ENCODE measurements at places on chromosomes 2 and 18.

DNA sequence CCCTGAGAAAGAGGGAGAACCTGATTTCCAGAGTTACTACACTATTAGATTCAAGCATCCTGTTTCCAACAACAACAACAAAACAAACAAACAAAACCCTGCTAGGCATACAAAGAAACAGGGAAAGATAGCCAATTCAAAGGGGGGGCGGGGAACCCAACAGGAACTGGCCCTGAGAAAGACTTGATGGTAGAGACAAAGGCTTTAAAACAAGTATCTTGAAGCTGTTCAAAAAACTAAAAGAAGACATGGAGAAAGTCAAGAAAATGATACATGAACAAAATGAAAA lies 147.1 kb downstream of the THADA start:
- no peak for DNase-seq

DNA sequence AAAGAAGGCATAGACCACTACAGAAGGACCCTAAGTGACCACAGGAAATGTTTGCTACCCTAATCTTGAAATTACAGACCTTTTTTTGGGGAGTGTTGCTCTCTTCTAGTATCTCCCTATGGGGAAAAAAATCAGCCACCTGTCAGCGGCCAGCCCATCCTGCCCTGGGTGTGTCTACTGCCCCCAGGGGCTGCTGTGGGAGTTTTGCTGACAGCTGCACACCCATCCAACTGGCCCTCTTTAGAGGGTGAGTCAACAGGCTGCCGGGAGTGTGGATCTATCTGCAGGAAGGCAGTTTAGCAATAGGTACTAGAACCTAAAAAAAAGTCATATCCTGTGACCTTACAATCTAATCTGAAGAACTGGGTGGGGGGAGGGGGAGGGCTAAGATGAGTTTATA lies 796 bp upstream of the DYSF start:
- DNase-seq, result no peak

DNA sequence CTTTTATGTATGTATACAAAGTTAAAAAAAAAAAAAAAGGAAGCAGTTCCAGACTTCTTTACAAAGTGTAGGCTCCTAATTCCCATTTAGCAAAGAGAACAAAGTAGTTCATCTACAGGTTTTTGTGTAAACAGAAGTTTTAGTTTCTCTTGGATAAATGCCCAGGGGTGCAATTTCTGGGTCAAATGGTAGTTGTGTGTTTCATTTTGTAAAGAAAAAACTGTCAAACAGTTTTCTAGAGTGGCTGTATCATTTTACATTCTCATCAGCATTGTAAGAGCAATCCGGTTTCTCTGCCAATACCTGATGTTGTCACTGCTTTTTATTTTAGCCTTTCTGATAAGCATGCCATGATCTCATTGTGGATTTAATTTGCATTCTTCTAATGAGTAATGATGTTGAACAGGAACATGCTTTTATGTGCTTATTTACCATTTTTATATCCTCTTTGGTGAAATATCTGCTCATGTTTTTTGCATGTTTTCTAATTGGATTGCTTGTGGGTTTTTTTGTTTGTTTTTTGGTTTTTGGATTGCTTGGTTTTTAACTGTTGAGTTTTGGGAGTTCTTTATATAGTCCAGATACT lies 16.6 kb upstream of the PSME4 start:
- DNase-seq, result no peak

DNA sequence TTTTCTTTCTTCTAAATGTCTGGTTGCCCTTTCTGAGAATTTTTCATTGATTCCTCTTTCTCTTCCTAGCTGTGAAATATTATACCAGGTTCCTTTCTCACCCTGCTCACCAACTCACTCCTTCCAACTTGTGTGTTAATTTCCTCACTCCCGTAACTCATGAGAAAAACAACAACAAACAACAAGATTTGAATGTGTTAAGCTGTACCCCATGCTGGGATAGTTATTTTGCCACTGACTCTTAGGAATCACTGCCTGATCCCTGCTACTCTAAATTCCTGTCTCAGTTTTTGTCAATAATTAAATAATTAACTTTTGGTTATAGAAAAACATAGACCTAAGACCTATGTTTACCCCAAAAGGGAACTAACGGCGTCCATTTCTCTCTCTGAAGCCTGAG lies 242.7 kb downstream of the DPP10 start:
- no peak for DNase-seq

- no peak for DNase-seq
These were observed 494.2 kb upstream of the SPHKAP start for GRCh38 chr2:228675646-228676045.

DNA sequence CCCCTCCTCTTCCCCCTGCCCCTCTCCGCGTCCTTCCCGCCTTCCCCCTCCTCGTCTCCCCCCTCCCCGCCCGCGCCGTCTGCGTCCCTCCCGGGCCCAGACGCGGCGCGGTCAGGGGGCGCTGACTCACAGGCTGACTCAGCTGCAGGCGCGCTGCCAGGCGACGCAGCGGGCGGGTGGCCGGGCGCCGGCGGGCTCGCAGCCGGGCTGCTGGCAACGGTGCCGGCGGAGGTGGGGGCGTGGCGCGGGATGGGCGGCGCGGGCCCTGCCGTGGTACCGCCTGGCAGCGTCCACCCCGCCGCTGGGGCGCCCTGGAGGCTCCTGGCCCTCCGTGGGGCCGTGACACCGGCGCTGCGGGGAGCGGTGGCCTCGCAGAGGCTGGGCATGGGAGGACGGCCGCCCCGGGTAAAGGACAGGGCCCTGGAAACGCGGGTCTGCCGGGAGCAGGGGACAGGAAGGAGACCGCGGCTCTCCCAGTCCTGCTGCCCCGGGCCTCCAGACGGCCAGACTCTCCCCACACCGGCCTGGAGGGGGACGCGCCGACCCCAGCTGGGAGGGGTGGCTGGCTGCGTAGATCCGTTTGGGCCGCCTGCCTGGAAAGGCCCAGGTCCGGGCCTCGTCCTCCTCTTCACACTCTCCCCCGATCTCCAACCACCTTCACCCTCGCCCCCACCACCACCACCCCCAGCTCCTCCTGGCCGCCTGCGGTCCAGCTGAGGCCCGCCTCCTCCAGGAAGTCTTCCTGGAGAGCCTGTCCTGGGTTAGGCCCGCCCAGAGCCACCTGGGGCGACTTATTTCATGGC lies 10.0 kb upstream of the PROC start:
- DNase-seq, result peak; percentile 95

DNA sequence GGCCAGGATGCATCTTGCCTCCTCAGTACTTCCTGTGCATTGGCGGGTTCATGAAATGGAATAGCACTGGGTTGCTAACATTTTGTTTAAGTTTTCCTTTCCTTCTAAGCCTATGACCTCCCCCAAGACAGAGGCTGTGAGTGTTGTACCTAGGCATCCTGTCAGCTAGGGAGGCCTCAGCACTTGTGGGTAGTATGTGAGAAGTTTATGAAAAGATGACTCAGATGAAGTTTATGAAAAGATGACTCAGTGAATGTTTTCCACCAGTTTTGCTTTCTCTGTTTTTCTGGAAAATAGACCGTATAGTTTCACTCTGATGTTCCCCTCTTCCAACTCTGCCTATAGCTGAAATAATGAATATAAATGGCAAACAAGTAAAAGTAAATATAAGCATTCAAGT lies 412.9 kb downstream of the TMEM182 start:
- no peak for DNase-seq

Data from ascending aorta (tissue), 2 donors.